Fibroblast of skin of scalp (primary cell): ENCODE measurements at places on chromosomes 7 and 10.

GRCh38 chr7:34832020-34832419, 174.0 kb downstream of the NPSR1 start:
- DNase-seq, result no peak

DNA sequence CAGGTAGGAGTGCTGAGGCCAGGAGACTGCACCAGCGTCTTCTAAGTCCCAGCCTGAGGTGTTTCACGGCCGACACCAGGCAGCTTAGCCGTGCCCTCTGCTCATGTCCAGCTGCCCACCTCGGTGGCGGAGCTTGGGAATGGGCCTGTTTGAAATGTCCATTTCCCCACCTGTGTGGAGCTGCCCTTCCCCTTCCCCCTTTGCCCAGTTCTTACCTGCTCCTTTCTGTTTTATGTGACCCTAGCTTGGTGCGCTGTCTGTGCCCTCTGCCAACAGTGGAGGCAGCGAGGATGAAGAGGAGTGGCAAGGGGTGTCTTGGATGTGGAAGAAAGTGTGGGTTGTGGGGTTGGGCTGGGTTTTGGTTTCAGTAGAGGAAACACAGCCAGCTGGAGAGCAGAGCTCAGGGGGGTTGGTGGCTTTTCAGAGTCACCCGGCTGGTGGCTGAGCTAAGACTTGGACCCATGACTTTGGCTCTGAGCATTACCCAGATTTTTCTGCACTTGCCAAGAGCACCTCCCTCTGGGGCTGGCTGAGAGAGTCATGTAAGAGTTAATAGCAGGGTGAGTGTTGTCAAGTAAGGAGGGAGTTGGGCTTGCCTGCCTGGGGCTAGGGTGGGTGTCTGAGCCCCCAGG, 37.4 kb downstream of the GBX1 start:
- no peak for DNase-seq

- DNase-seq, result no peak
Observed at GRCh38 chr7:15481132-15481531, 80.7 kb downstream of the AGMO start.

GRCh38 chr7:50838675-50839377, 56.1 kb upstream of the GRB10 start:
- DNase-seq, result peak; percentile 86

- no peak for DNase-seq
Observed at GRCh38 chr7:8913682-8914081, 480.3 kb downstream of the NXPH1 start.

DNA sequence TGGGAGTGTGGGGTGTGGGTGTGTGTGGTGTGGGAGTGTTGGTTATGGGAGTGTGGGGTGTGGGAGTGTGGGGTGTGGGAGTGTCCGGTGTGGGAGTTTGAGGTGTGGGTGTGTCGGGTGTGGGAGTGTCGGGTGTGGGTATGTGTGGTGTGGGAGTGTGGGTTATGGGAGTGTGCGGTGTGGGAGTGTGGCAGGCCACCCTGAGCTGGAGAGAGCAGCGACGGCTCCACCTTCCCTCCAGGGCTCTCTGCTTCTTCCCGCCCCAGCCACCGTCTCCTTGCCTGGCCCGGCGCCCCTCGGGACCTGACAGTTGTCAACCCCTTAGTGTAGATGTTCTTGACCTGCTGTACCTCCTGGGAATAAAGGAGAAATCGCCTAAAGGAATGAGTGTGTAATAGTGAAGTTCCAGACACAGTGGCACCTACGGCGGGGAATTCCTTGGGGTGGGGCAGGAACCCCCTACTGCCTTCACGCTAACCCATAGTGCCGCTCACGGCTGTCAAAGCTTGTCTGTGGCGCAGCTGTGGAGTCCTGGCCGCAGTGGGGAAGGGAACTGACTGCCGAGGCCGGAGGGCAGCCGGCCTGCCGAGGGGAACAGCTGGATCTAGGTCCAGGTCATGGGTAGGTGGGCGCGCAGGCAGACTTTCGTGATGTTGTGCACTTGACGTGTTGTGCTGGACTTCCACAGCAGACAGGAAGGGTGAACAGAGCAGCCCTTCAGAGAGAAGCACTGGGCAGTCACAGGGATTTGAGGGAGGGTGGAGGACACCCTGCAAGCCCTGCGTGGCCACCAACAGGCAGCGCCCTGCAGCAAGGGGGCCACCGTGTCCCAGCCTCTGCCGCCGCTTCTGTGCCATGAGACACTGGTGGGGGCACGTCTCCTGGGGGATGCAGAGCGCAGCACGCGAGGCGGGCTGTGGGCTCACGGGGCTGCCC, 49.0 kb upstream of the EN2 start:
- no peak for DNase-seq
